HT-29 (cell line): ENCODE measurements at places on chromosomes 3 and 15. TPM values are rescaled to one million over a fixed set of nuclear protein-coding genes. Genes with fewer than 3 reads are reported as not detected.

DNA sequence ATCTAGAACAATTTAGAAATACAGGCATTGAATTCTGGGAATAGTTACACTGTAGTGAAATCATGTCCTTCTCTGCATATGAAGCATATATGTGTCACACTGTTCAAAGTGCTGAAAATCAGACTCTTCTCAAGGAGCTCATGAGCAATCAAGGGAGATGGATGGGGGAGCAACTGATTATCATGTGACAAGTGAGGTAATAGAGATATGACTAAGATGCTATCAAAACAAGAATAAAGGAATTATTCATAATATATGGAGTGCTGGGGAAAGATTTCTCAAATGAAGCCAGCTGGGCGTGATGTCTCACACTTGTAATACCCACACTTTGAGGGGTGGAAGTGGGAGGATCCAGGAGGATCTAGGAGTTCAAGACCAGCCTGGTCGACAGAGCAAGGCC lies 74.9 kb upstream of the CHRNB4 start:
- DNase-seq = no peak

DNA sequence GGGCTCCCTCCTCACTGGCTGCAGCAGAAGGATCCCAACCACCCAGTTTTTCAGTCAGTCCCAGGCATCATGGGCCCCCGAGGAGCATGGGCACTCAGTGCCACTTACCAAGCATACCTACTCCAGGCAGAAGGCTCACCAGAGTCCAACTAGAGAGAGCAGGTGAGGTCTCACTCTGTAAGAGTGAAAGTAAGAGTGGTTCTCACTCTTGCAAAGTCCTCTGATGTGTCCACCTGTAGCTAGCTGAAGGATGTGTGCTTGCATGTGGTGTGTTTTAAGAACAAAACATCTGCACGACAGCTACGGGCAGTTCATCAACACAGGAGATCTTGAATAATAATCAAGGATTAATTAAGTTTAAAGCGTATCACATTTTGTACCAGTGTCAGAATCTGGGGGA lies 49.7 kb downstream of the CCK start:
- DNase-seq = no peak

- no peak for DNase-seq
Observed at GRCh38 chr15:100199711-100200286, 142.0 kb downstream of the ADAMTS17 start.

- DNase-seq = no peak
Observed at GRCh38 chr3:188415196-188415595, 261.2 kb downstream of the LPP start.

The ZBTB47 gene
- total RNA-seq = 1.1 TPM in 2 replicates

DNA sequence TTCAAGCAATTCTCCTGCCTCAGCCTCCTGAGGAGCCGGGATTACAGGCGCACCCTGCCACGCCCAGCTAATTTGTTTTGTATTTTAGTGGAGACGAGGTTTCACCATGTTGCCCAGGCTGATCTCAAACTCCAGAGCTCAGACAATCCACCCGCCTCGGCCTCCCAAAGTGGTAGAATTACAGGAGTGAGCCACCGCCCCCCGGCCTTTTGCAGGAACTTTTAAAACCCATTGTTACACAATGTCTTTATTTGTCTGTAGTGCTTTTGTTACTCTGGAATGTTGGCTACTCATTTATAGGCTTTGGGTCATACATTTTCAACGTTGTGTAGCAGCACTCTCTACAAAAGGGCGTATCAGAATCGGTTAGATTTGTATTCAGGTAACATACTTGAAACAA lies 499.1 kb downstream of the ROBO2 start:
- no peak for DNase-seq

GRCh38 chr3:150237490-150237889 lies 170.6 kb upstream of the TSC22D2 start:
- peak; percentile 71 for DNase-seq

GRCh38 chr15:56076640-56077039 lies 83.2 kb upstream of the NEDD4 start:
- no peak for DNase-seq

GRCh38 chr15:33392453-33392852 lies 81.7 kb downstream of the RYR3 start:
- no peak for DNase-seq

The ONECUT1 gene
- not detected in 2 replicates for total RNA-seq

GRCh38 chr3:124731760-124732159 lies 1.5 kb downstream of the UMPS start:
- no peak for DNase-seq

- DNase-seq = no peak
Observed at GRCh38 chr15:83477172-83477807, 30.1 kb downstream of the SH3GL3 start.

The FAM107A gene
- 0.10 TPM in 1 of 2 replicates, not detected in the other for total RNA-seq

DNA sequence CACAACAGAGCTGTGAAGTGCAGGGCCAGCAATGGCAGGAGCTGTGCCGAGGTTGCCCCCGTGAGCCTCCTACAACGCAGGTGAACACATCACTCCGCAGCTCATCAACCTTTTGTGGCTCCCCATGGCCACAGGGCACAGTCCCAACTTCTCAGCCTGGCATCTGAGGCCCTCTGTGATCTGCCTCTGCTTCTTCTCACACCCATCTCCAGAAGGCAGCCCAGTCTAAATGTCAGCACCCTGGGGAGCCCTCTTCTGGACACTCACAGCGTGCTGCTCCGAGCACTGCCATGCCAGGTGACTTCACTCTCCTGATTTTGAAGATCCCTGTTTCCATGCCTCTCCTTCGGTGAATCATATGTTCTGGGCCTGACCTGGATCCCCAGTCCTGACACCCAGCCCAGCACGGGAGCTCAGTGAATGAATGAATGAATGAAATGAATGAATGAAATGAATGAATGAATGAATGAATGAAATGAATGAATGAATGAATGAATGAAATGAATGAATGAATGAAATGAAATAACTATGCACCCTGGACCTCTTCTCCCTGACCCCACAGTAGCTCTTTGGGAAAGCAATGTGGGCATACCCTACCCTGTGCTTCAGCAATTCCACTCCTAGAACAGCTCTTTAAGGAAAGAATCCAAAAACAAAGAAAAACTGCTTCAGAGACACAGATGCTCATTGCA lies 17.9 kb upstream of the SKIC8 start:
- DNase-seq = peak; percentile 65
